ENCODE measurements at places on chromosomes 3 and 15. TPM values are rescaled to one million over a fixed set of nuclear protein-coding genes. Genes with fewer than 3 reads are reported as not detected.

Gene ADAMTS9
- total RNA-seq = 0.54 TPM

Gene SYNPR
- not detected for total RNA-seq

Gene GPR27
- 0.25 TPM for total RNA-seq

Gene CGGBP1
- total RNA-seq = 104 TPM

Gene TTLL13
- 0.09 TPM for total RNA-seq

Gene SERINC4
- not detected for total RNA-seq

Gene LMOD3
- not detected for total RNA-seq

Gene SEMA6D
- 17.7 TPM for total RNA-seq

Gene CPEB1
- 40.9 TPM for total RNA-seq

Gene MORC1
- total RNA-seq = not detected

Gene FBXO40
- not detected for total RNA-seq

Gene GOLGA8B
- total RNA-seq = 33.9 TPM

Gene CCDC39
- total RNA-seq = 0.27 TPM

Gene TF
- total RNA-seq = 4.0 TPM

Gene SI
- total RNA-seq = not detected

Gene SH3GL3
- 2.1 TPM for total RNA-seq

Gene TICRR
- 0.33 TPM for total RNA-seq

Gene UMPS
- total RNA-seq = 83.3 TPM

Gene ARNT2
- total RNA-seq = 9.4 TPM

Measured in fibroblast of the aortic adventitia (primary cell).